ENCODE measurements at places on chromosomes 12 and 14.
A peak's percentile ranks its signal among the peaks of the same experiment; 100 is the strongest.

- DNase-seq = no peak
Observed at GRCh38 chr12:119325813-119326212, 8.7 kb upstream of the CCDC60 start.

- DNase-seq = peak; percentile 58
Observed at GRCh38 chr12:2395354-2395977, 342.7 kb downstream of the CACNA1C start.

GRCh38 chr14:75249251-75249957 is 29.2 kb upstream of the FOS start:
- DNase-seq = peak; percentile 52

DNA sequence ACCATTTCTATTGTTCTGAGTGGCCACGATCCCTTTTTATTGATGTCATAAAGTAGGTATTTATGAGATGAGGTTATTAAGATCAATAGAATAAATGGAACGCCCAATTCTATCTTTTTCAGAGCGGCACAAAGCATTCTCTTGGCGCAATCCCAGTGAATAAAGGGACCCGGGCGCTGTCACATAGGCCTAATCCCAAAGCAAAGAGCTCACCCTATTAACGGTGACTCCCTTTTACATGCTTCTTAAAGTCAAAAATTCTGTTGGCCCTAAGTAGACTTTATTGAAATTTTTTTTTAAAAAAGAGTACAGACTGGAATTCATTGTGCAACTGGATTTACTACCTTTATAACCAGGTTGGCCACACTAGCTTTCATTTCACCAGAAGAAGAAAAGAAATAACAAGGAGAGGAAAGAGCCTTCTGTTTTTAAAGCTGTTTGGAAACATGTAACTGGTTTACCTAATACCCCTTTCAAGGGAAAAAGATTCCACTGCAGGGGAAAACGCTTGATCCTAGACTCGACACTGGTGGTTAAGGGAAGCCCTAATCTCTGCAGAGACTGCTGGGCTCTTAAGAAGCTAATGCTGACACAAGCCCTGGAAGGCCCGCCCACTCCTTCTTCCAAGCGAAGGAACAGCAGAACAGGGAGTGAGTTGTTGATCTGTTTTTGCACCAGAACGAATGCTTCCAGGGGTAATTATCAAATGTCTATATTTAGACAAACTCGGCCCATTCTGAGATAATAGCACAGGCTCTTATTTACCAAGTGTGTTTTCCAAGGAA is 381.2 kb downstream of the BCL11B start:
- no peak for DNase-seq

- no peak for DNase-seq
Observed at GRCh38 chr12:1806301-1807086, 13.9 kb upstream of the LRTM2 start.

Measured in NCI-H526 (cell line).